ENCODE measurements at places on chromosomes 13 and 19.

DNA sequence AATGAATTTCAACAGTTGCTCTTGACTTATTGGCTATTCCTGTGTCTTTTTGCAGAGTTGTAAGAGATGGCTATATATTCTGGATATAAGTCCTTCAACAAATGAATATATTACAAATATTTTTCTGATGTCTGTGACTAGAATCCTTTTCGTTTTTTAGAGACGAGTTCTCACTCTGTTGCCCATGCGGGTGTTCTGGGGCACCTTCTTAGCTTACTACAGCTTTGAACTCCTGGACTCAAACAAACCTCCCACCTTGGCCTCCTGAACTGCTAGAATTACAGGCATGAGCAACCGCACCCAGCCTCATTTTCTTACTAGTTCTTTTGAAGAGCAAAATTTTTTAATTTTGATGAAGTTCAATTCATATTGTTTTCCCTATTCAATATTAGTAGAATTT lies 287.8 kb downstream of the LIG4 start:
- DNase-seq: no peak

DNA sequence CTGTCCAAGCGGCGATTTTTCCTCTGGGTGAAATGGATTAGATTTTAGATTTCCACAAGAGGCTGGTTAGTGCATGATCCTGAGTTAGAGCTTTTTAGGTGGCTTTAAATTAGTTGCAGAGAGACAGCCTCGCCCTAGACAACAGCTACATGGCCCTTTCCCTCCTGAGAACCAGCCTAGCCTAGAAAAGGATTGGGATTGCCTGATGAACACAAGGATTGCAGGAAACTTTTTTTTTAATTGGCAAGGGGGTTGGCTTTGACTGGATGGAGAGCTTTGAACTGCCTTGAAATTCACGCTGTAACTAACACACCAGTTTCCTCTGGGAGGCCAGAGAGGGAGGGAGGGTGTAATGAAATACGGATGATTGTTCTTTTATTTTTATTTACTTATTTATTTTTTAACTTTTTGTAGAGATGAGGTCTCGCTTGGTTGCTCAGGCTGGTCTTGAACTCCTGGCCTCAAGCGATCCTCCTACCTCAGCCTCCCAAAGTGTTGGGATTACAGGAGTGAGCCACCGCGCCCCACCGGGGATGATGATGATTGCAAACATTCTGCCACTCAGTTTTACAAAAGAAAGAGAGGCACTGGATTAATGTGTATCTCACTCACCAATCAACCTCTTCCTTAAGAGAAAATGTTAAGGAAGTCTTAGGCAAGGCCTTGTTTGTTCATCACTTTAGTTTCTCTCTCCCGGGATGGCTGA lies 1.9 kb downstream of the LDLR start:
- DNase-seq: no peak

- DNase-seq: no peak
These were observed 603.0 kb downstream of the LMO7 start for GRCh38 chr13:76239031-76239680.

DNA sequence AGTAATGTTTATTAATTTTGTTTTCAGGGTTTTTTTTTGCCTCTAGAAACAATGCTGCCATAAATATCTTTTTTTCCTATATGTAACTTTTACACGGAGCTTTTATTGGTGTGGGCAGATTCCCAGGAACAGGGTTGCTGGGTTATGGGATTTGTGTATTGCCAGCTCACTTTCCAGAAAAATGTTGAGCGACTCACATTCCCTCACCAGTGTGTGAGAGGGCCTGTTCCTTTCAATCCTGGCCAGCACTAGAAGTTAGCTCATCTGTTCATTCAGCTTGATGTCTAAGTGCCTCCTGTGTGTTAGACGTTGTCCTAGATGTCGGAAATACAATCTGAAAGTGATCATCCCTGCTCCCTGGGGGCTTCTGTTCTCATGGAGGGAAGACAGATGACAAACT lies 2.6 kb downstream of the ZNF71 start:
- no peak for DNase-seq

DNA sequence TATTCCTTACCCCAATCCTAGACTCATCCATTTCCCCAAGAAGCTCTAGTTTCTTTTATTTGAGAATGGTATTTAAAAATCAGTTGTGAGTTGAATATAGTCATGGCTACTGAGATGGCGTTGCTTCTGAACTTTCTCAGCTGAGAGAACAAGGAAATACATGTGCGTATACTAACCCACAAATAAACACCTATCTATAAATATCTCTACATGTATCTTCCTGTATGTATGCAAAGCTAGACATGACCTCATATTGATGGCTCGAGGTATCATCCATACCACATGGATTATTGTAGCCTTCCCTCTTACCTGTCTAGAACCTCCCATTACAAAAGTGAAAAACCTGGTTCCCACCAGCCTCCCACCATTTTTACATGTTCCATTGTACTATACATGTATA lies 141.0 kb downstream of the UFM1 start:
- DNase-seq: no peak

GRCh38 chr19:40716482-40717324 lies at the start of the genes COQ8B and ITPKC:
TSS of gene COQ8B (minus strand) at chr19:40716886. CDS start at chr19:40714632, 2,254 bp downstream.
TSS of gene ITPKC (plus strand) at chr19:40717112. CDS start at chr19:40717136, 24 bp downstream.
- DNase-seq: peak; percentile 100

DNA sequence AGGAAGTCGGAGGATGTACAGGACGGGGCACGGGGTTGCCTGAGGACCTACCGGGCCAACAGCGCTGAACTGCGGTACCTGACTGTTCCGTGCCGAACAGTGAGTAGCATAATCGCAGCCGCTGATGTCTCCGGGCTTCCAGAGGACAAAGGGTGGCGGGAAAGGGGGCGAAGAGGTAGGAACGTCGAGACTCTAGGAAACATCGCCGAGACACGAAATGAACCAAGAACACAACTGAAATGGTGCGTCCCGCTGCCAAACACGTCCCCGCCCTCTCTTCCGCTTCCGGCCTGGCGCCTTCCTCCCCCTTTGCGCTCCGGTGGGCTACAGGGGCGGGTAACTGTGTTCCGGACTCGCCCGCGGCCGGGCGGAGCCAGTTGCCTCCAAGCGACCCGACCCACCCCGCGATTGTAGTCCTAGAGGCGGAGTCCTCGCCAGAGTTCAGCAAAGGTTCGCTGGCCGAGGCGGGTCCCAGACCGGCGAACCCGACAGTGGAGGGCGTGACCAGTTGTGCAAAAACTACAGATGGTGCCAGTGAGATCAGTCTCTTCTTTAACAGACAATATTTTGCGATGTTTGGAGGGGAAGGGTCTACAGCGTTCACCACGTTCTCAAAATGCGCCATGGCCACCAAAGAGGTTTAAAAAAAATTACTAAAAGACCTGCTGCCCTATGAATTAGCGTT lies at the start of gene MRPS31:
Gene MRPS31, minus strand, starts transcription at position 257 of the 685 bp plus-strand sequence. Its CDS starts 54 bp downstream, at position 203.
- peak; percentile 91 for DNase-seq

DNA sequence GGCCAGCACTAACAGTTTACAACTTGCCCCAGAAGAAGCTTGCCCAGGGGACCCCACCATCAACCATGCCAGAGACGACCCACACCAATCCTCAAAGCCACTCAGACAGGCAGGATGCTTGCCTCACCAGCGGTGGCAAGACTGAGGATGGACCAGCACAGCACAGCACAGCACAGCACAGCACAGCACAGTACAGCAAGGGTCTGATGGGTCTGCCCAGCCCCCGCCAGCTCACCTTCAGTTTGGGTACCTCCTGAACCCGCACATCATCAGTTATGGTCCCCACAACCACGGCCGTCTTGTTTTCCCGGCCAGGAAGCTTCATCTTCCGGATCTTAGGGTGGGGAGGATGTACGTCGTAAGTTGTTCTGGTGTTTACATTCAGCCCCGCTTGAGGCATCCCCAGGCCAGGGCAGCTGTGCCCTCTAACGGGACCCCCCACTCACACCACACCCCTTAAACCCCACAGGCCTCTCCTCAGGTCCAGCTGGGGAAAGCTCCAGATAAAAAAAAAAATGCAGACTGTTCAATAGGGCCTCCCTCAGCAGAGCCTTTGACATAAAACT lies 1.7 kb upstream of the FAM83E start:
- DNase-seq: no peak

Data from NCI-H526 (cell line).